Activated naive CD8-positive, alpha-beta T cell treated with anti-CD3 and anti-CD28 coated beads for 36 hours (primary cell): ENCODE measurements at places on chromosomes 5 and 9. TPM values are rescaled to one million over a fixed set of nuclear protein-coding genes. Genes with fewer than 3 reads are reported as not detected.
A peak's percentile ranks its signal among the peaks of the same experiment; 100 is the strongest.

GPR151 gene
- not detected for total RNA-seq

- no peak for DNase-seq
Measured at GRCh38 chr5:21159510-21160059, 1171.6 kb upstream of the CDH18 start.

GRCh38 chr5:141431286-141431685 is 979 bp downstream of the PCDHGA12 start:
- DNase-seq: no peak

- no peak for DNase-seq
Measured at GRCh38 chr5:142998316-142999020, 228.3 kb downstream of the ARHGAP26 start.

GRCh38 chr9:136119061-136119882 is 597 bp upstream of the TMEM250 start:
- peak; percentile 45 for DNase-seq

DNA sequence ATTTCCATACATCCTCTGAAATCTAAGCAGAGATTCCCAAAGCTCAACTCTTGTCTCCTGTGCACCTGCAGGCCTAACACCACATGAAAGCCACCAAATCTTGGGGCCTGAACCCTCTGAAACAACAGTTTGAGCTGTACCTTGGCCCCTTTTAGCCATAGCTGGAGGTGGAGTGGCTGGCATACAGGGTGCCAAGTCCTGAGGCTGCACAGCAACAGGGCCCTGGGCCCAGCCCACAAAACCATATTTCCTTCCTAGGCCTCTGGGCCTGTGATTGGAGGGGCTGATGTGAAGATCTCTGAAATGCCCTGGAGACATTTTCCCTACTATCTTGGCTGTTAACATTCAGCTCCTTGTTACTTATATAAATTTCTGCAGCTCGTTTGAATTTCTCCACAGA is 26.5 kb downstream of the DOCK2 start:
- DNase-seq: no peak

DNA sequence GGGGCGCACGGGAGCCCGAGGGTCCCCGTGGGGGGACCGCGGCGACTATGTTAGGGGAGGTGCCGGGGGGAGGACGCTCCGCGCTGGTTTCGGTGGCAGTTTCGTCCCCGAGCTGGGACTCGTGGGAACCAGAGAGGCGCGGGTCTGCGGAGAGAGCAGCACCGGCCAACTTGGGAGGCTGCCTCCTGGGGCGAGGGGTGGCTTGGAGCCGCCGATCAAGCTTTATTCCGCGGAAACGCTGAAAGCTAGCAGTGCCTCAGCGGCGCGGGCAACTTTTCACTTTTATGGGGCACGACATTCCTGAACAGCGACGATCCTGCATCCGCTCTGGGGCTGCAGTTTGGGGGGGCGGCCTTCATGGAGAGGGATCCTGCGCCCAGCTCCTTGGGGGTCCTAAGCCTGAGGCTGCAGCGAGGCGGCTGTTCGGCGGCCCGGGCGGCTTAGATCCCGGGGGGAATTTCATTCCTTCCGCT is 369 bp downstream of the OCLN start:
- DNase-seq: peak; percentile 14

PRDM9 gene
- total RNA-seq: not detected

DNA sequence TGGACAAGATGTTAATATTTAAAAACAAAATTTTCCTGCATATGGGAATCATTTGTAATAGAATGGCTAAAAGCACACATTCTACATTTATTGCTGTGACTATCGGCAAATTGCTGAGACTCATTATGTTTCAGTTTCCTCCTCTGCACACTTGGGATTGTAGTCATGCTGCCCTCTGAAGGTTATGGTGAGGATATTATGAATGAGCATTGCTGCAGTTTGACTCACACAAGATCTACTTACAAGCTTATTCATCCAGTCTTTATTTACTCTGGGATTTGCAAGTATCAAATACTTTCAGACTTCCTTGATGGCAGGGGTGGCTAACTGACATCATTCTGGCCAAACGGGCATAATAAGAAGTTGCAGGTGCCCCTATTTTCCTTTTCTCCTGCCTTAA is 9.5 kb upstream of the NFIL3 start:
- DNase-seq: no peak

DNA sequence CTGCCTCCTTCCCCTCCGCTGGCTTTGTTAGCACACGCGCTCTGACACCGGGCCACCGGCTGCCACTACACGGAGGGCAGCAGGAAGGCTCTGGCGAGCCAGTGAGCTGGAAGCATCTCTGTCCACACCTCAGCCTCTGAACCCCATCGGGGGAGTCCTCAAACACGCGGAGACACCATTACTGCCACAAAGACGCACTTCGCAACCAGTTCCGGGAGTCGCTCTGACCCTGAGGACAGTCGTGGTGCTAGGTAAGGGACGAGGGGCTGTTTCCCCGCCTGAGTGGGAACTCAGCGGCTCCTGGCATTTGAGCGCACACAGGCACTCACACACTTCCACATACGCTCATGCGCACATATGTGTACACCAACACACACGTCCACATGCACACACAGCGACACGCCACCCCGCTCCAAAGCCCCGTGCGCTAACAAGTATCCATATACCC is 160.0 kb downstream of the C9orf152 start:
- no peak for DNase-seq

DNA sequence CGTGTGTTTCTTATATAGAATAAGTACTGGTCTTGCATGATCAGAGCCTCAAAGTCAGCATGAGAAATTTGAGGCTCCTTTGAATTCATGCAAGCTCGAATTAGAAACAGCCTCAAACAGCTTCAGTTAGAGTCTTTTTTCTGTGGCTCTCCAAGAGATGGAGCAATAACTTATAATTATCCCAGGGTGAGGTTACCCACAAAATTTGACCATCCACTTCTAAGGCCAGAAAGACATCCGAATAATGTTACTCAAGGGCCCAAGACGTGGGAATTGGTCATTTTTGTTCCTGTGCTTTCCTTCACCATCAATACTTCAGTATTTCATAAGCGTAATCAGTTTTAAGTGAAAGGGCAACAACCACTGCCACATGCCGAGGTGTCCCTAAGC is 89.7 kb downstream of the DAPK1 start:
- DNase-seq: no peak

- no peak for DNase-seq
Measured at GRCh38 chr9:30630459-30630858, 1754.0 kb upstream of the ACO1 start.

DNA sequence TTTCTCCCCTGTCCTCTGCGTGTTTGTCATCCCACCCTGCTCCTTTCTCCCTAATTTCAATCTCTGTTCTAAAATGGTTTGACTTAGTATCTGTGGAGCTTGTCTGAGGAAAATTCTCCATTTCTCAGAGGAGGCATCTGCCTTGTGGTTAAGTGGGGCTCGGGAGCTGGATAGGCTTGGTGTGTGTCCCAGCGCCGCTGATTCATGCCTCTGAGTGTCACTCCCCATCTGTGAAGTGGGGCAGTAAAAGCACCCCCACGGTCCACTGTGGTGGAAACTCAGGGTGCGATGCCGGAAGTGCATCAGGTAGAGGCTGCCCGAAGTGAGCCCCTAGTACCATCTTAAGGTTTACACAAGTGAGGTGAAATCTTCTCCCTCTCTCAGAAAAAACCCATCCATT is 37.6 kb downstream of the LRSAM1 start:
- no peak for DNase-seq

DNA sequence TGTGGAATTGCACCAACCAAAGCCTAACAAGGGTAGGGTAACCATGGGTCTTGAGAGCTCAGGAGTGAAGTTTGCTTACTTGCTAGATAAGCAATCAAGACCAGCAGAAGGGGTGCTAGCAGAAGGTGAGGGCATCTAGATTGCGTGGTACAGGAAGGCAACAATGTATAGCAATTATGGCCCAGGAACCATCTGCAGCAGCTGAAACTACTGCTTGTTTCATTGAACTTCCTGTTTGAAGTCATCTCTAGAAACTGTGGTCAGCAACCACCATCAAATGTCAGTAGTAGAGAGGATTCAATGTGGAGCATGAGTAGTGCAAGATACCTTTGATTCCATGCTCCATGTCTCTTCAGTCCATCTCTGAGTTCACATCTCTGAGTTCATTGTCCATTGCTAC is 462.1 kb upstream of the GRAMD2B start:
- DNase-seq: no peak

DNA sequence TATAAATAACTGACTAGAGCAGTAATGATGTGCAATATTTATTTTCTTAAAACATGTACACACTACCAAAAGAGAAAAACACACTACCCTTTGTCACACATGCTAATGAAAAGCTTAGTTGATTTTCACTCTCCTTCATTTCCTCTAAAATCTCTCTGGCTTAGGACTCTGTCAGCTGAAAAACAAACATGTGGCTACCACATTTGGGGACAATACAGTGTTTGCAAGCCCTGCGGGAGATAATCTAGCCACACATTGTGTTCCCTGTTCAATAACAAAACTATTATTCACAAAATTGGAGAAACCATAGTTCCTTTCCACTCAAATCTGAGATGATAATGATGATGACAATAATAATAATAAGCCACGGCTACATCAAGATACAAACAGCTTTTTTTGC is 3.5 kb upstream of the LOX start:
- DNase-seq: no peak

DNA sequence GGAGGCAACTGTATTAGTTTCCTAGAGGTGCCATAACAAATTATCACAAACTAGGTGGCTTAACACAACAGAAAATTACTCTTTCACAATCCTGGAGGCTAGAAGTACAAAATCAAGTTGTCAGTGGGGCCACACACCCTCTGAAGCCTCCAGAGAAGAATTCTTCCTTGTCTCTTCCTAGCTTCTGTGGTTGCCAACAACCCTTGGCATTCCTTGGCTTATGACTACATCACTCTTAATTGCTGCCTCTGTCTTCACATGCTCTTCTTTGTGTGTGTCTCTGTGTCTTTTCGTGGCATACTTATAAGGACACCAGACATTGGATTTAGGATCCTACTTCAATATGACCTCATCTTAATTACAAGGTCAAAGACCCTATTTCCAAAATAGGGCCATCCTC is 327.5 kb downstream of the CHSY3 start:
- DNase-seq: no peak

GRCh38 chr5:91095313-91095712 is 287.8 kb downstream of the ARRDC3 start:
- no peak for DNase-seq

PPP3R2 gene
- total RNA-seq: not detected

- DNase-seq: peak; percentile 93
Measured at GRCh38 chr9:131502781-131503625, at the start of gene POMT1. TSS of gene POMT1 (plus strand) at chr9:131502918. CDS start at chr9:131504219, 1,301 bp downstream.

GRCh38 chr5:3139499-3139931 is 388.0 kb upstream of the IRX2 start:
- no peak for DNase-seq
